ENCODE measurements at places on chromosomes 7 and 10.

DNA sequence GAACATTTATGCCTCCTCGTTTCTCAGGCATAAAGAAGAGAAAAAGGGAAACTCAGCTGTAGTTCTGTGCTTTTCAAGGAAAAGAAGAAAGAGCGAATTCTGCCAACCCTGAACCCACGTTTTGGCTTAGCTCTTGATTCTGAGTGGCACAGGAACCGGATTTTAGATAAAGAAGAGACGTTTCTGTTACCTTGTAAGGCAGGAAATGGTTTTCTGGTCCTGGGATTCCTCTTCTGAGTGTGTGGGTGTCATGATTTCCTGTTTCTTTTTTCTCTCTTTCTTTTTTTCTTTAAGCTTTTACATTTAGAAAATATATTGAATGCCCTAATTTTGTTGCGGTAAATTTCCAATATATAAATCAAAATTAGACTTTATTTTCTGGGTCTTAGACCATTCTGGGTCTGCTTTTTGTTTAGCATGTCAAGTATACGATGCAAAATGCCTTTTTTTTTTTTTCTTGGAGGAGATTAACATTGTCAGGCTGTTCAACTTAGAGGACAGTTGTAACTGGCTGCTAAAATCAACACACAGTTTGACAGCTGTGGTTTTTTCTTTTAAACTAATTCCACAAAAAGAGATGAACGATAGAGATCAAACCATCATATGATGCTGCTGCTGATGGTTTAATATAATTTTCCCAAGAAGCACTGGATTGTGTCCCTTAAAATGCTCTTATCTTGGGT lies 190.8 kb downstream of the GATA3 start:
- DNase-seq = no peak

- DNase-seq = no peak
These were observed 50.8 kb upstream of the RNF32 start for GRCh38 chr7:156589808-156590207.

DNA sequence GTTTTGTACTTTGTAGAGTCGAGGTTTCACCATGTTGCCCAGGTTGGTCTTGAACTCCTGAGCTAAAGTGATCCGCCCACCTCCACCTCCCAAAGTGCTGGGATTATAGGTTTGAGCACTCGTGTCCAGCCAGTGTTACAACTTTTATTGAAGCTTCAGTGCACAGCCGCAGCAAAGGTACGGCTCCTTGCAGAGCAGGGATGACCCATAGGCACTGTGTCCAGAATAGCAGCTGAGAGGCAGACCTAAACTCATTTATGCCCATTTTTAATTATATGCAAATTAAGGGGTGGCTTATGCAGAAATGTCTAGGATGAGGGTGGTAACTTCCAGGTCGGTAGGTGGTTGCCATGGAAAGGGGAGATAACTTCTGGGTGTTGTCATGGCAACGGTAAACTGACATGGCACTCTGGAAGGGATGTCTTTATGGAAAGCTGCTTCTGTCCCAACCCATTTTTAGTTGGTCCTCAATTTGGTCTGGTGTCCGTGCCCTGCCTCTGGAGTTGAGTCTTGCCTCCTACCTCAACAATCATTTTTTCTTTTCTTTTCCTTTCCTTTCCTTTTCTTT lies 22.7 kb downstream of the NYAP1 start:
- no peak for DNase-seq

- DNase-seq = no peak
These were observed 245.9 kb upstream of the PHYHIPL start for GRCh38 chr10:58930500-58930899.

DNA sequence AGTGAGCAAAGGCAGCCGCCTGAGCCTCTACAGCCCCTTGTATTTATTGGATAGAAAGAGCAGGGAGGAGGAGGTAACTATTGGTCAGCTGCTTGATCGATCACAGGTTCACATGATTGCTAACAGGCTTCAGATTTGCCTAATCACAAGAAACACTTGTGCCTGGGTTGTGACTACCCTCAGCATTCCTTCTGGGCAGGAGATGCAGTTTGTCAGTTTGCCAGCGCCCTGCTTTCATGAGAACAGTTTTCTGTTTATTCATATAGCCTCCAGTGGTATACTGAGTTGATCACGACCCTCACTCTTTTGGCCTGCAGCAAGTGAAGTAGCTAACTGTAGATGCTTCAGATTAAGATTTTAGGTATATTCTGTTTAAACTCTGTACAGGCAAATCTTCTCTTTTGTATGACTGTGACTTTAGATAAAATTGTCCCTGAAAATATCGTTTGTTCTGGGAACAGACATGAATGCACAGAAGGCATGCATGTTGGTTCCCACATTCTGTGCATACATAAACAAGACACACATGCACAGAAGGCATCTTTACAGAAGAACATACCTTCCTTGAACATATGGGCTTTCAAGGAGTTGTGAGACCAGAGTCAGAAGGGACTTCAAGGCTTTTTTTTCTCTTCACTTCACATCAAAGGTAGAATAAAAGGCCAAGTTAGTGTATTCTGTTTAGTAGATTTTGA lies 422.4 kb upstream of the STEAP1 start:
- no peak for DNase-seq

Data from activated gamma-delta T cell (primary cell).